Upper lobe of left lung (tissue), 6 donors: ENCODE measurements at places on chromosomes 16 and 17. TPM values are rescaled to one million over a fixed set of nuclear protein-coding genes. Genes with fewer than 3 reads are reported as not detected.

GRCh38 chr17:492022-492413 is 139.4 kb upstream of the RPH3AL start:
- no peak for DNase-seq

- DNase-seq: no peak
Observed at GRCh38 chr16:4049031-4049430, 67.2 kb downstream of the ADCY9 start.

- DNase-seq: no peak
Observed at GRCh38 chr16:2497695-2498484, 15.9 kb upstream of the ATP6V0C start.

DNA sequence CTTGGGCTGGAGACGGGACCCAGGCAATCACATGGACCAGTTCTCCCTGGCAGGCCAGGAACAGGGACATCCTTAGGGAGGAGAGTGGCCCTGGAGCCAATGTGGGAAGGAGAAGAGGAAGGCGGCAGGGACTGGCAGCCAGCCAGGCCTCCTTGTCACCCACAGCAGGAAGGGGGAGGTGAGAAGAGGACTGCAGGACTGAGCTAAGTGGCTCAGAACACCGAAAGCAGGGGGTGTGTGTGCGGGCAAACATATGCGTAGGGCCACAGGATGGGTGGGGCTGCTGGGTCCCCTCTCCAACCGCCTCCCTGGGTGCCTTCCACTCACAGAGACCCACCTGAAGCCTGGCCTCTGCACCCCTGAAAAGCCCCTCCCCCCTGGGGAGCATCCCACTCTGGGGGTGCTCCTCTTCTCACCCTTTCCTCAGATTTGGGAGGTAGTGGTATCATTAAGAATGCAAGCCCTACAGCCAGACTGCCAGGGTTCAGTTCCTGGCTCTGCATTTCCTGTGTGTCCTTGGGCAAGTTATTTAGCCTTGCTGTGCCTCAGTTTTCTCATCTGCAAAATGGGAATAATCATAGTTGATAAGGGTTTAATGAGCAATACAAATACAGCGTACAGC is 8.1 kb downstream of the PNMT start:
- DNase-seq: peak; percentile 91

GRCh38 chr16:47600376-47600775 is 139.2 kb downstream of the PHKB start:
- no peak for DNase-seq

DNA sequence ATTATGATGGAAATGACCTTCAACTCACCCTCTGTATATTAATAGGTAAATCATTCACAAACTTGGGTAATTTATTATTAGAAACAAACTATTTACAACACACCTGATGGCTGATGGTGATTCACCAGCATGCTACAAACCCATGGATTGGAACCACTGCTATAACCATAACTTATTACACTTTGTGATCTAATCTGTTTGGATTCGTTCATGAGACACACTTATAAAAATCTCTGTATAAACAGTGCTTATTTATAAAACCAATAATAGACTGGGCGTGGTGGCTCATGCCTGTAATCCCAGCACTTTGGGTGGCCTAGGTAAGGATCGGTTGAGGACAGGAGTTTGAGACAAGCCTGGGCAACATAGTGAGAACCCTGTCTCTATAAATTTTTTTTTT is 16.0 kb downstream of the SMIM36 start:
- no peak for DNase-seq

GRCh38 chr16:12518241-12519175 is 285.2 kb downstream of the CPPED1 start:
- no peak for DNase-seq

GRCh38 chr16:35398180-35398579 is 1938.8 kb downstream of the TP53TG3F start:
- DNase-seq: no peak

DNA sequence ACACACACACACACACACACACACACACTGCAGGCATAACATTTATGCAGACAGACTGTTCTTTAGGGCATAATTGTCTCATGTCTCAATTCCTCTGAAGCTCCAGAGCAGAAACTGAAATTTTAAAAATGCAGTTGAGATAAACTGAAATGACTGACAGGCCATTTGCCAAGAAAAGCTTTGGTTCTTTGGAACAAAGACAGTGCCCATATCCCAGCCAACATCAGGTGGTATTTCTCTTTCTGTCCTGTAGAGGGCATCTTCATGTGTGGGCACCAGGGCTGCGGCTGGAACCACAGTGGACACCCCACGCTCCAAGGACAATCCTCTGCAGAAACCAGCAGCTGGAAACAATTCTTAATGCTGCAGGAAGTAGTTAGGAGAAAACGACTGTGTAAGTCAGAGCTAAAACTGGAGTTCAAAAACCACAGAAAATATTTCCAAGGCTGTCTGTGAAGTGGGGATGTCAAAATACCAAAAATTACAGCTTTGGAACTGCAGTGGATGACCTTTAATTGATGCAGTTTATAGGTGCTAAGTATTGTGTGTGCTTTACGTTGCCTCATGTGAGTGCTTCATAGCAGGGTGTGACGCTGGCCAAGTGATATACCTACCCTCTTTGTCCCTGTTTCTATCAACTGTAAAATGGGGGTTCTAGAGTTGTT is 10.6 kb upstream of the MEFV start:
- no peak for DNase-seq

GRCh38 chr16:27779641-27780164 is 229.8 kb downstream of the KATNIP start:
- peak; percentile 61 for DNase-seq

- DNase-seq: no peak
Observed at GRCh38 chr17:13273806-13274205, 256.0 kb upstream of the ELAC2 start.

GRCh38 chr17:58307468-58308172 is 21.0 kb downstream of the TSPOAP1 start:
- DNase-seq: no peak

DNAH9 gene
- 0.92 TPM for total RNA-seq

DNAI2 gene
- 0.29 TPM for total RNA-seq

MYH2 gene
- not detected for total RNA-seq

GAST gene
- total RNA-seq: not detected
